ENCODE measurements at places on chromosomes 1 and 21.

DNA sequence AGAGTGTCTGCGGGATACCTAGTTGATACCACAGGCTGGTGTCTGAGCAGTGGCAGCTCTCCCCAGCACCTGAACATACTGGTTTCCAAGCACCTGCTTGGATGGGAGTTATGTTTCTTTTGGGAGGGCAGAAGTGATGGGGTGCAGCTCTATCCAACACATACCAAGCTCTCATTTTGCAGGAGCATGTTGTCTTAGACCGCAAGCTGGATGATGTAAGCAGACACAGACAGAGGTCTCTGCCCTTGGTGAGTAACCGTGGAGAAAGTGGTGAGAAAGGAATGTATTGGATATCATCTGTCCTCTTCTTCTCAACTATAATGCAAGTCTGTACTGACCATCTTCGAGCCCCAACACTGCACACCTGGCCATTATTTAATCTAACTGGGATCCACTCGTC is 37.4 kb downstream of the ZNF496 start:
- peak; percentile 4 for DNase-seq

DNA sequence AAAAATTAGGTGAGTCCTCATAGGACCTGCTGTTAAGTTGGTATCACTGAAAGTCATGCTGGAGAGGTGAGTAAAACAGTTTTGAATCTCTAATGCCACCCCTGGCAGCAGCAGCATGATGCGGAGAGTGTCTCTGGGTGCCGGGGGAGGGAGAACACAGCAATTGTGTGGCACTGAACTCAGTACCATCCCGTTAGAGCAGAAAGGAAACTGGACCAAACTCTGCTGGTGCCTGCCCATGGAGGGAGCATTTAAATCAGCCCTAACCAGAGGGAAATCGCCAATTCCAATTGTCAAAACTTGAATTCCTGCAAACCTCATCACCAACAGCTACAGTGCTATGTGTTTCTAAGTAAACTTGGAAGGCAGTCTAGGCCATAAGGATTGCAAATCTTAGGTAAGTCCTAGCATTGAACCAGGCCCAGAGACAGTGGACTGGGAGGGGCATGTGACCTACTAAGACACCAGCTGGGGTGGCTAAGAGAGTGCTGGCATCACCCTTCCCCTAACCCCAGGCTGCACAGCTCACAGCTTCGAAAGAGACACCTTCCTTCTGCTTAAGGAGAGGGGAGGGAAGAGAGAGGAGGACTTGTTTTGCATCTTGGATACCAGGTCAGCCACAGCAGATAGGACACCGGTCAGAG is 30.0 kb downstream of the CD53 start:
- no peak for DNase-seq

- no peak for DNase-seq
Measured at GRCh38 chr1:40313329-40313957, 3.6 kb downstream of the COL9A2 start.

GRCh38 chr1:198657550-198658064 is 18.8 kb downstream of the PTPRC start:
- DNase-seq: no peak

GRCh38 chr21:45570826-45571601 is 28.8 kb upstream of the SLC19A1 start:
- no peak for DNase-seq

GRCh38 chr1:236457775-236458174 is 63.7 kb downstream of the EDARADD start:
- DNase-seq: no peak

GRCh38 chr1:83691953-83692500 is 306.9 kb downstream of the TTLL7 start:
- no peak for DNase-seq

DNA sequence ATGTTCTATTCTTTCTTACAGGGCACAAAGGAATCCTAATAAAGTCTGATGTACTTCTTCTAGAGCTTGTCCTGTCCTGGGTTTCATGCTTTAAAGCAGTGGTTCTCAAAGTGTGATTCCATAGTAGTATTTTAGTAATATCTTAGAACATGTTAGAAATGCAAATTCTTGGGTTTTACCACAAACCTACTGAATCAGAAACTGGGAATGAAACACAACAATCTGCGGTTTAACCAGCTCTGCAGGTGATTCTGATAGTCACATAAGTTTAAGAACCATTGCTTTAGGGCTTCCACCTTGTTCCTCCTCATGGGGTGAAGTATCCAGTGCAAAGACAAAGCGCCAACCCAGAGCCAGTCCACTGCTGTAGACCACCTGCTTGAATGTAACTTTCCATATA is 41.1 kb downstream of the NGF start:
- no peak for DNase-seq

- no peak for DNase-seq
Measured at GRCh38 chr1:61215676-61216289, 133.4 kb downstream of the NFIA start.

DNA sequence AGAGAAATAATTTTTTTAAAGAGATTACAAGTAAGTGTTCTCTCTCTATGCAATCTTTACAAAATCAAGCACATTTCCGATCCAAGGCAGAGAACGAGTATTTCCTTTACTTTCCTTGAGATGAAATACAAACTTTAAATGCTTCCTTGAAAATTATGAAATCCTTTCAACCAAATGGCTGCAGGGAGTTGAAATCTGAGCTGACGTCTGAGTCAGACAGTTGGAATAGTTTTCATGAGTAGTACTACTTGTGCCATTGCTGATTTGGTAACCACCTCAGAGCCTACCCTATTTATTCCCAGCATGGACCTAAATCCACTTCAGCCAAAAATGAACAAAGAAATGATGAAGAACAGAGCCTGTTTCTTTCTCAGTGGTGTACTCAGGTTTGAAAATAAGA is 183.6 kb downstream of the GIPC2 start:
- DNase-seq: no peak

- DNase-seq: no peak
Measured at GRCh38 chr1:54936791-54937190, 43.6 kb upstream of the TMEM61 start.

- DNase-seq: no peak
Measured at GRCh38 chr21:25581582-25581981, 25.7 kb downstream of the MRPL39 start.

DNA sequence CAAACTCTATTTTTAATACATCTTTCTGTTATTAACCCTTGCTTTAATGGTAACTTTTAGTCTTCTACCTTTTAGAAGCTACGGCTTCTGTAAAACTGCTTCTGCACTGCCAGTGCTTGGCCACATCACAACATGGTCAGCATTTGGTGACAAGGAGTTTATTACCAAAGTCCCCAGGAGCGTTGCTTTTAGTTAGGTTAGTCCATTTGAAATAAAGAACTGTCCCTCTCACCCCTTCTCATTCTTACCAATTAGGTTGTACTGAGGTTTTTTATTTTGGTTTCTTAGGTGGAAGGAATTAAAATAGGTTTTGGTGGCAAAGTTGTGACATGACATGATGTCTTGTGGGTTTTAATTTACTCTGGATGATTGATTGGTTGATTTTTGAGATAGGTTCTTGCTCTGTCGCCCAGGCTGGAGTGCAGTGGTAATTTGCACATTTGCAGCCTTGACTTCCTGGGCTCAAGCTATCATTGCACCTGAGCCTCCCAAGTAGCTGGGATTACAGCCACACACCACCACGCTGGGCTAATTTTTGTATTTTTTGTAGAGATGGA is 39.2 kb downstream of the SPEN start:
- DNase-seq: no peak

DNA sequence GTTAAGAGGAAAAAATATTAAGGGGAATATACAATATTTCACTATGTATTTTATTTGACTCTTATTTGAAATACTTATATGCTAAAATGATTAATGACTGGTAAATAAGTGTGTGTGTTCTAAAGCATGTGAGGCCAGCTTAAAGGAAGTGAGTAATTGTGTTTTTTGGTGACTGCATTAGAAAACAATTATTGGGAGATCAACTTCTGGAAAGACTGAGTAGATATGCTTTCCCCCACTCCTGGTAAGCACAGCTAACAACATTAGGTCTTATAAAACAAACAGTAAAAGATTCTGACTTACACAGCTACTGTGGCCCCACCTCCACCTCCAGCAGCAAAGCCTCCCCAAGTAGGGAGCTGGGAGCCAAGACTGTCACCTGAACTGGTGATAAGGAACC is 403.0 kb downstream of the SRGAP2C start:
- no peak for DNase-seq

GRCh38 chr1:197063212-197063611 is 3.8 kb downstream of the F13B start:
- no peak for DNase-seq

DNA sequence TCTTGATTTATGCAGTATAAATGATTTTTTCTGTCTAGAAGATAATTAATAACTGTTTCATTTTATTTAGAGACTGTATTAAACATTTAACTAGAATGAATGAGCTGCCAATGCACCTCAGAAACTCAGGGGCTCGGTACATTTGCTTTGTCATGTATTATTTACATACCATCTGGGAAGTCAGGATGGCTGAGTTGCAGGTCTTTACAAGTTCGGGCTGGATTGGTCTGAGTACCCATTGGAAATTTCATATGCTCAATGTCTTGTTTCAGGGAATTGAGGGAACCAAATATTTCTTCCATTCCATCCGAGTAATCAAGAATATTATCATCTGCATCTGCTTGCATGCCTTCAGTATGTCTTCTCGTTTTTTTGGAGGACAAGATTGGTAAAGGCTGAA is 221.7 kb downstream of the COL11A1 start:
- DNase-seq: no peak

DNA sequence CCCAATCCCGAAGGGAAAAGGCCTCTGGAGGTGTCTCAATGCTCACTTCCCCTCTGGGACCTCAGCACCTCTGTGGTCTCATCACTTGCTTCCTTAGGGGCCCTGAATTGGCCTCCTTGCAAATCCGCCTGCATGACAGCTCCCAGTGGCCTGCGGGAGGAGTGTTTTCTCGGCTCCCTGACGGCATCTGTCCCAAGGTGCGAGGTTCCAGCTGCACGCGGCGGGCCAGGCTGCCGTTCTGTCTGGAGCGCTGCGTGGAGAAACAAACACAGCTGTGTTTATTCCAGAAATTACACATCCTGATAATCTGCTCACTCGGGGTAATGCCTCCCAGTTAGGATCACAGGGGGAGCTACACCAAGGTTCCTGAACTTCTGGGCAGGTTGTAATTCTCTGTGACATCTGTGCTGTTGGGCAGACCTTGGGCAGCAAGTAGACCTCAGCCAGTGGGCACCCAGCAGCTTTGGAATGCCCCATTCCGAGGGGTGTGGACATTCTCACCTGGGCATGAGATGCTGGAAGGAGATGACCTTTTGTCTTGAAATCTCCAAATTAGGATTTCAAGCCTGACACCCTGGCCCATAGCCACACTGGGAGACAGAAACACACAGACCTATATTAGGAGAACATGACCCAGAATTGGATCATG is 18.2 kb downstream of the EPHB2 start:
- DNase-seq: no peak

GRCh38 chr1:182754543-182755314 is 34.8 kb upstream of the NPL start:
- no peak for DNase-seq

- no peak for DNase-seq
Measured at GRCh38 chr1:234435620-234436019, 43.4 kb downstream of the TARBP1 start.

DNA sequence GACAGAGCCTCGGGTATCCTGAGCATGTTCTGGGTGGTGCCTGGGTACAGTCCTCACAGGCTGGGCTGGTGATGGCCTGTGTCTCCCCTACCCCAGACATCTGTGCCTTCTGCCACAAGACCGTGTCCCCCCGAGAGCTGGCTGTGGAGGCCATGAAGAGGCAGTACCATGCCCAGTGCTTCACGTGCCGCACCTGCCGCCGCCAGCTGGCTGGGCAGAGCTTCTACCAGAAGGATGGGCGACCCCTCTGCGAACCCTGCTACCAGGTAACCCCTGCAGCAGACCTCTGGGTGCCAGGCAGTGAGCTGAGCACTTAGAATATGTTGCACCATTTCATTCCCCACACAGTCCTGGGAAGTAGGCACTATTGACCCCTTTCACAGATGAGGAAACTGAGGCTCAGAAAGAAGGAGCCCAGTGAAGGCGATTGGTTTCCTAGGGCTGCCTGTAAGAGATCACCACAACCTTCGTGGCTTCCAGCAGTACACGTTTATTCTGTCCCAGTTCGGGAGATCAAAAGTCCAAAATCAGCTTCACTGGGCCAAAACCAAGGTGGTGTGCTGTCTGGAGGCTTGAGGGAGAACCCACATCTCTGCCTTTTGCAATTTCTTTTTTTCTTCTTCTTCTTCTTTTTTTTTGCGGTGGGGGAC is 11.8 kb downstream of the FBLIM1 start:
- no peak for DNase-seq

DNA sequence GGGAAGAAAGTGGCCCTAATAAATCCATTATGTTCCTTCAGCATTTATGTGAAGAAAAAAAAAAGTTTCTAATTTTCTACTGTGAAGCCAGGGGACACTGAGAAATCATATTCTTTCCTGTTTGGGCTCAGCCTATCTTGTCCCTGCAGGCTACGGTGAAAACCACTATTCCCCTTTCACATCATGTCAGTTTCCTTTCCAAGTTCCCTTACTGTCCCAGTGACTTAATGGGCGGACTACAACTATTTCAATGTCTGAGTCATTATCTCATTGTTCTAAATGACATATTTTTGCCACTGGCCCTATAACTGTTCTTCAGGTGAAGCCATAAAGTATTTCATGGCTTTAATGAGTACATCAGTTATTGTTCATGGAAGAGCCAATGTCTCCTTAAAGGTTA is 71.3 kb upstream of the BEND5 start:
- no peak for DNase-seq

- DNase-seq: no peak
Measured at GRCh38 chr1:208326033-208326432, 81.8 kb upstream of the PLXNA2 start.

GRCh38 chr1:150182247-150182646 is 32.5 kb downstream of the PLEKHO1 start:
- no peak for DNase-seq

- DNase-seq: no peak
Measured at GRCh38 chr1:29772584-29773100, 536.3 kb downstream of the PTPRU start.

Data from upper lobe of right lung (tissue), 1 donor.